Activated naive CD4-positive, alpha-beta T cell treated with anti-CD3 and anti-CD28 coated beads, Interleukin-2, amount 50 U/mL, for 16 hours (primary cell): ENCODE measurements at places on chromosomes 3 and 15.

- DNase-seq, result no peak
Observed at GRCh38 chr3:185172086-185173049, 19.5 kb upstream of the C3orf70 start.

- DNase-seq, result no peak
Observed at GRCh38 chr3:178748874-178749273, 212.6 kb downstream of the KCNMB2 start.

DNA sequence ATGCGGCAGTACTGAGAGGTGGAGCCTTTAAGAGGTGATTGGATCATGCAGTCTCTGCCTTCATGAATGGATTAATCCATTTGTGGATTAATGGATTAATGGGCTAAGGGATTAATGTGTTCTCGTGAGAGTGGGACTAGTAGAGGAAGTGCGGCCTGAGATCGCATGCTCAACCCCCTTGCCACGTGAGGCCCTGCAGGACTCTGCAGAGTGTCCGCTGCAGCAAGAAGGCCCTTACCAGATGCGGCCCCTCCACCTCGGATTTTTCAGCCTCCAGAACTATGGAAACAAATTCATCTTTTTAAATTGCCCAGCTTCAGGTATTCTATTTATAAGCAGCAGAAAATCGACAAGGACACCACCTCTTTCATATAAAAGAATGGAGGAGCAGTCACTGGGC, 148.8 kb downstream of the TPRA1 start:
- DNase-seq, result no peak

GRCh38 chr15:65979316-65979715, 110.0 kb downstream of the RAB11A start:
- no peak for DNase-seq

GRCh38 chr3:181782306-181782954, 70.7 kb downstream of the SOX2 start:
- no peak for DNase-seq

- no peak for DNase-seq
Observed at GRCh38 chr3:13709706-13710105, 160.8 kb downstream of the FBLN2 start.

GRCh38 chr3:58613236-58614132, 36.3 kb upstream of the FAM107A start:
- no peak for DNase-seq

GRCh38 chr15:39326306-39326975, 254.4 kb upstream of the THBS1 start:
- DNase-seq, result no peak

DNA sequence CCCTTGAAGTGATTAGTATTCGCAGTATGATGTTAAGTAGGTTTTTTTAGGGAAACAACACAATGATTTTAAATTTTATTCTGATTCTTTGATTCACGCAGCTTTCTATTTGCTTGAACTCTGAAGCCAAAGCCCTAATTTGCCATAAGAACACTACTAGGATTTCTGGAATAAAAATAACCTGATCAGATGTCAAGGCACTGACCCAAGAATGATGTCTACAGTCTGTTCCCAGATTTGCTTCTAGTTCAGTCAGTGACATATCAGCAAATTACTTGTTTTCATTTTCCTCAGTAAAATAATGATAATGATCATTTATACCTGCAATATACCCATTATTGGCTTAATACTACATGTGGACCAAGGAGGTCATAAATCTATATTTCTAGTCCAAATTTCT, 179.5 kb upstream of the EIF1B start:
- DNase-seq, result no peak
